ENCODE measurements at places on chromosomes 6 and 20.

GRCh38 chr6:168563656-168564055, 122.7 kb downstream of the SMOC2 start:
- no peak for DNase-seq

DNA sequence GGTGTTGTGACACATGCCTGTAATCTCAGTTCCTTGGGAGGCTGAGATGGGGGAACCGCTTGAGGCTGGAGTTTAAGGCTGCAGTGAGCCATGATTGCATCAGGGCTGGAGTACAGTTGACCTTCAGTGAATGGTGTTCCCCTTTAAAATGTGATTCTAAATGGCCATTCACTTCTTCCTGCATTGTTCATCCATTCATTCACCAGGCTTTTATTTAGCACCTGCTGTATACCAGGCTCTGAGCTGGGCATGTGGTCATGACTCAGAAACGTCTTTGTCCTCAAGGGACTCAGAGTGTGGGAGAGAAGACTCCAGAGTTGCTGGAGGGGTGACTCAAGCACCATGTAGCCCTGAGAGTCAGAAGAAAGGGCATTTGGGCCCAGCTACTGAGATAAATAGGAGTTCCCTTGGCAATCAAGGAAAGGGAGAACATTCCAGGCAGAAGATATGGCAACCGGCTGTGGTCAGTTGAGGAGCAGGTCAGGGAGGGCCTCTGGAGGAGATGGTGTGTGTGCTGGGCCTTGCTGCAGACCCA, 101.1 kb downstream of the DLGAP4 start:
- DNase-seq, result no peak

- no peak for DNase-seq
Measured at GRCh38 chr6:151885234-151885633, 77.8 kb downstream of the ESR1 start.

DNA sequence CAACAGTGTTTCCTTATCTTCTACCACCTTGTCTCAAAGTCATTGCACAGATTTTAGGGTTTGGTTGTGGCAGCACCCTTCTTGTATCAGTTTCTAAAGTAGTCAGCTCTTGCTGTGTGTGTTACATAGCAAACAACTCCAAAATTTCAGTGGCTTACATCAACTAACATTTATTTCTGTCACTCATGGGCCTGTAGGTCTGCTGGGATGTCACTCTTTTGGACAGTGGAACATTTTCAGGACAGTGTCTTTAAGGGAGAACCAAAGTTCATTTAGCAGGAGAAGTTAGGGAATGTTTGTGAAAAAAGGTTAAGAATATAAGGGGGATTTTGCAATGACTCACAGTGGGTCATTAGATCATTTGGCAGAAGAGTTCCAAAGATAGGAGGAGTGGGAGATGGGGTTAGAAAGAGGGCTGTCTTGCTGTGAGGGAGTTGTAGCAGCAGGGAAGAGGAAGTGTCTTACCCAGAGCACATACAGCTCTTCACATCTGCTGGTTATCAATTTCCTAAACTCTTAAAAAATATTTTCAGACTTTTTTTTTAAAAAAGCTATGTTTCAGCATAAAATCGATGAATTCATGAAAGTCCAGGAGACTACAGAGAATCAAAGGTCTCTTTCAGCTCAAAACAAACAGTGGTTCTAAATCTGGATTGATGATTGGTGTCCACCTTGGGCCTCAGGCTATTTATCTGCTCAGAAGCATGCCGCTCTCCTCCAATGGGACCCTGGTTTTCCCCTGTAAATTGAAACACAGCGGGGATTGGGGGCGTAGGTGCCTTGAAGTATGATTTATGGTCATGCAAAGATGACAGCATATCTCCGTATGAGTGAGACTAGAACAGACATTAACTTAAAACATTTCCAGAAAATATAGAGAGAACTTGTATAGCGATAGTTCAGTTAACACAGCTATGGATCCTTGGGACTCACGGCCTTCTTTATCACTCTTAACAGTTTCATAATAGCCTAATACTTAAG, 117.3 kb downstream of the B3GAT2 start:
- no peak for DNase-seq

GRCh38 chr6:41348934-41349333, 13.5 kb downstream of the NCR2 start:
- DNase-seq, result no peak

DNA sequence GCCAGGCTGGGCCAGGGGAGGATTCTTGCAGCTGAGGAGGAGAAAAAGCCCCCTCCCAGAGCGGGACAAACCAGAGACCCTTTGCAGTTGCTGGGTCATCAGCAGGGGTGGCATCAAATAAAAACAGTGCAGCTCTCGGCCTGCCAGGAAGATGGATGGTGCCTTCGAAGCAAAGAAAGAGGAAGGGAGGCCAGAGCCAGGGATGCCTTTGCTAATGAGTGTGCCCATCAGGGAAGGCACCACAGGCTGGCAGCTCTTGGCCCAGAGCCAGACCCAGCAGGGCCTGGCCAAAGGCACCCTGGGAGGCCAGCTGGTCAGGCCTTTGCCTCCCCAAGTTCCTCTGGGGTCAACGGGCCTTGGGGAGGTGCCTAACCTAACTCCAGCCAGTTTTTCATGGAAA, 26.3 kb upstream of the ZNF318 start:
- DNase-seq, result no peak

DNA sequence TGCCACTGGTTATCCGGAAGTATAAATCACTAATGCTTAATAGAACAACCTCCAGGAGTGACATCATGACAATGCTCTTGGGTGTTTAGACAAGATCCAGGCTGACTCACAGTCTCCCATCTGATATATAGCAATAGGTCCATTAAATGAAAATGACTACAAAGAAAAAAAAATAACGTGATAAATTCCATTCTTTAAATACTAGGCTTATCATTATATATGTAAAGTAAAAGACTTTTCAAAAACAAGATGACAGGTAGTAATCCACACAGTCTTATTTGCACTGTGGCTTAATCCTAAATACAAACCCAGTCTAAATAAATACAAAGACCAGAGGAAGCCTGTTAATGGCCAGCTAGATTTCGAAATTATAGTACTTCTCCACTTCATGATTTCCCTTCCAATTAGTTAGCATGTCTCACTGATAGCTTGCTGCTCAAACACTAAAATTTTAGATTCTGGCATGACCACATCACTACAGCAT, 149.1 kb upstream of the BEND3 start:
- DNase-seq, result peak; percentile 97

- no peak for DNase-seq
Measured at GRCh38 chr20:14919501-14920081, 582.2 kb upstream of the FLRT3 start.

- DNase-seq, result no peak
Measured at GRCh38 chr6:155481215-155481614, 25.6 kb upstream of the NOX3 start.

DNA sequence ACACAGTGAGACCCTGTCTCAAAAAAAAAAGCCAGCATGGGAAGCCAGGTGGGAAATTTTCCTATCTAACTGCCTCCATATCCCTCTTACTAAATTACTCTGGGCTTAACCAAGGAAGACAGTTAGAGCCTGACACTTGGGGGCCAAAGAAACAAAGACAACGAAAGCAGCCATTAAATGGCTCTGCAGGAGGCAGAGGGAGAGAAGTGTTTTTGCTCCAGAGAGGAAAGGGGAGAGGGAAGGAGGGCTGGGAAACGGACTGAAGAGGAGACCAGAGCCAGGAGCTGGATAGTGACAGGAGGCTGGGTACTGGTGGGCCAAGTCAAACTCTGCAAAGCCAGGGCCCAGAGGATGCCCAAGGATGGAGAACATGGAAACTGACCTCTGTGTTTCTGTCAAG, 10.7 kb upstream of the TGIF2 start:
- DNase-seq, result no peak

GRCh38 chr6:105539911-105540310, 137.0 kb upstream of the PREP start:
- no peak for DNase-seq

GRCh38 chr6:146047371-146047770, 18.5 kb downstream of the GRM1 start:
- DNase-seq, result no peak

DNA sequence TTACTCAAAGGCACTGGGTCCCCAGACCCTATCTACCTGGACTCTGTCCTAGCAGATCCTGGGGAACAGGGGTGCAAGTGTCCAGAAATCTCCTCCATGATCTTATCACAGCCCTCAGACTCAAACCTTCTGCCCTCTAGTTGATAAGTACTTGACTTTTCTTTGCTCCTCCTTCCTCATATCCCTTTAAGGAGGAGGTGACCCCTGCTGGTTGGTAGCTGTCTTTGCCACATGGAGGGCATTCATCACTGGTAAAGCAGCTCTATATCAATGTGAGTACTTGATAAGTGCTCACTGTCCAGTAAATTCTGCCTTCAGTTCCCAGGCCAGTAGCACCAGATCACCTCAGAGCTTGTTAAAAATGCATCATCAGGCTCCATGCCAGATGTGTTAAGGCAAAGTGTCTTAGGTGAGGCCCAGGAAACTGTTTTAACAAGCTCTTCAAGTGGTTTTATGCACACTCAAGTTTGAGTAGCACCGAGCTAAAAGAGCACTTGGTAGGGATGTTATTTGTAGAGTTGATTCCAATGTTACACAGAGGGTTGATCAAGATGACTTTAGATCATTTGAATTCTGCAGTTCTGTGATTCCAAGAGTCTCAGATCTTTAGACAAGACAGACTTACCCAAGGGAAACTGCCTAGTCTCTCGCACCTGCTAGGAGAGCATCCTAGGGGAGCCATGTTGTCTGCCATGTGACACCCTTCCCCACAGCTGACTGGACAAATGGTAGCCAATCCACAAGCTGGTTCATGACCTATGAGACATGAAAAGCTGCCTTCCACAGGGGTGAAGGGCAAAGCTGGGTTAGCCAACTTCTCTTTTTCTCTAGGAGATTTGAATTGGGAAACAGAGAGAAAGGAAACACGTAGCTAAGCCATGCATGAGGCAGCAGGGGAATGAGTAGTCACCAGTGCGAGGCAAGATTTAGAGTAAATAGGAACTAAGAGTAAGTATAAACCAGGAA, 18.6 kb downstream of the TREML2 start:
- DNase-seq, result peak; percentile 22

DNA sequence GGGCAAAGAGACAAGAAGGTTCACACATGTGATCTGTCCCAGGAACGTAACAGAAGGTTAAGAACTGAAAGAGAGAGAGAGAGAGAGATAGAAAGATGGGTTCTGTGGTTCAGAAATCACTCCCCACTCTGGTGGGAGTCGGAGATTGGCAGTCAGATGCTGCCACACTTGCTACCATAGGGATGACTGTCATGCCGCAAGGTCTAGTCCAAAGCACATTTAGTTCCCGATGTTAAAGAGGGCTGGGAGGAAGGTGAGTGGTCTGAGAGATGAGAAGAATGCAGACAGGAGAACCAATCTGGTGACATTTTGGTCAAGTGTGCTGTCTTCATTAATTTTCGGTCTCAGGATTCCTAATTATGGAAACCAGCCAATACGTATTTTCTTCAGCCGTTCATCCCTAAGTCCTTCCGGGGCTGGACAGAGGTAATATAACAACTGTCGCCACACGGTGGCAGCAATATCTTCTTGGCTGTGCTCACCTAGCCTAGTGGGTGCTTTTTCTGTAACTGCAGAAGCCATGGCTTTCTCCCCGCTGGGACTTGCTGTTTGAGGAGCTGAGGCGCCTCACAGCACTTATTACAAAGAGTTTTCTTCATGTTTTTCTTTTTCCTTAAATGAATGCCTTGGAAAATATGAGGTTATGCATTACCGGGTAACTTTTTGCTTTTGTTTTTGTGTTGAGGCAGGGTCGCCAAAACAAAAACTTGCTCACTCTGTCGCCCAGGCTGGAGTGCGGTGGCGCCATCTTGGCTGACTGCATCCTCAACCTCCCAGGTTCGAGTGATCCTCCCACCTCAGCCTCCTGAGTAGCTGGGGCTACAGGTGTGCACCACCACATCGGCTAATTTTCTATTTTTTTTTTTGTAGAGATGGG, 46.0 kb downstream of the SLC35D3 start:
- peak; percentile 79 for DNase-seq

DNA sequence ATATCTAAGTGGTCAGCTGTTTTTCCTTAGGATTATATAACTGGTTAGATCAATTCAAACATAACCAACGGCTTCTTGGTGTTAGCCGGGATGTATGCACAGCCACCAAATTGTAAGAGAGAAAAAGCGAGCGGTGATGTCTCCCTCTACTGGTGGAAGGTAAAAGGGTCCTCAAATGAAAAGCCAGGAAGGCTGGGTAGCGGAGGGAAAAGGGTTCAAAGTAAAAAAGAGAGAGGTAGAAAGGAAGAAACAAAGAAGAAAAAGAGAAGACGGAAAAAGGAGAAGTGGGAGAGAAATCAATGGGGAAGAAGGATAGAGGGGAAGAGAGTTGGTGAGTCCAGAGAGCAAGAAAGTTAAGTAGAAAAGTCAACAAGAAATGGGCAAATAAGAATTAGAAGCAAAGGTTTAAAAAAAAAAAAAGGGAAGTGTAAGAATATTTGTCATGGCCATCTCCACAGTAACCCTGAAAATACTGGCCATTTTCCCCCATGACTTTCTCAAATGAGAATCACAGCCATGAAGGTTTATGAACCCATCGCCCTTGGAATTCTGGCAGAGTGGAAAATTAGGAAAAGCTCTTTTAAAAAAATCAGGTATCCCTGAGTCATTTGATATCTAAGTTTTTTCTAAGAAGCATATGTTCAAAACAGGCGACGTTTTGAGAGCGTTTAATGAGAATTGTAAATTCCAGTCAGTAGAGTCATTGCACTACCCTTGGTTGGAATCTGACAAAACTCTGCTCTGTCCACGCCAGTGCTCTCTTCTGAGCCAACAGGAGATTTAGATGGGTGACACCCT, 155.6 kb upstream of the SNX9 start:
- DNase-seq, result no peak

DNA sequence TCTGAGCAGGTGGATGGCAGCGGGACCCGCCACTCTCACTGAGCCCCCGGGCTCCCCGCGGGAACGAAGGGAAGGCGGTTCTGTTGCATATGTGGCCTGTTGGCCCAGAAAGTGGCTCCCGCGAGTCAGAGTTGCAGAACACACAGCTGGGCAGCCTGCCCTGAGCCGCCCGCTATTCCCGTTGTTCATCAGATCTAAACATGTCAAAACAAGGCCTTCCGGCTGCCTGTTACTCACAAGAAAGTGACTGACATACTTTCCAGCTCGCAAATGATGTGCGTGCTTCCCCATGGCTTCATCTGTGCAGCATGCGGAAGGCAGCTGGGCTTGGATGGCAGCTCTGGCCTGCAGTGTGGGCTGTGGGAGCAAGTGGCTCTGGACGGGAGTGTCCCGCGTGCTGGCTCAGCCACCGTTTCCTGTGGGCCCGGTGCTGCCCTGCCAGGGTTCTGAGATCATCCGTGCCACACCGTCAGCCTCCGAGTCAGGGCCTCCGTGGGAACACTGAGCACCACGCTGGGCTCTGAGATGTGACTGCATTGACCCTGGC, 227.3 kb downstream of the ERMARD start:
- DNase-seq, result no peak

- no peak for DNase-seq
Measured at GRCh38 chr20:62454904-62455636, 20.7 kb downstream of the GATA5 start.
